ENCODE measurements at places on chromosomes 3 and 15.

DNA sequence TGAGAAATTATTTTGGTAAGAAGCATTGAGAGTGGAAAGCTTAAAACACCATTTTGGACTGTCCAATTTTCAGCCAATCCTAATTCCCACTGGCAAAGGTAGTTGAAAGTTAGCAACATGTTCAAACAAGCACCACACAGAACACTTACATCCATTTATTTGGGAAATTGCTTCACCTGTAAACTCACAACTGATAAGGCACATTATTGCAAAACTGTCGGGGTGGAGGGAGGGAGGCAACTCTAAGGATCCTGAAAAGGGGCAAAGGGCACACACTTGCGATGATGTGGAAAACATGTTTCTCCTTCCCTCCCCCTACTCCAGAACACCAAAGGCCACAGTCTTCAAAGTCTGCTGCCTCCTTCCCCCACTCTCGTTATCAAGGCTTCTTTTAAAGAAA lies 9.4 kb downstream of the TMEM41A start:
- DNase-seq = no peak

- no peak for DNase-seq
These were observed 75.0 kb downstream of the COL8A1 start for GRCh38 chr3:99713440-99713839.

- DNase-seq = no peak
These were observed 511.1 kb downstream of the OTOL1 start for GRCh38 chr3:162007722-162008121.

GRCh38 chr15:45106002-45106790 lies 7.8 kb downstream of the DUOX2 start:
- DNase-seq = no peak

DNA sequence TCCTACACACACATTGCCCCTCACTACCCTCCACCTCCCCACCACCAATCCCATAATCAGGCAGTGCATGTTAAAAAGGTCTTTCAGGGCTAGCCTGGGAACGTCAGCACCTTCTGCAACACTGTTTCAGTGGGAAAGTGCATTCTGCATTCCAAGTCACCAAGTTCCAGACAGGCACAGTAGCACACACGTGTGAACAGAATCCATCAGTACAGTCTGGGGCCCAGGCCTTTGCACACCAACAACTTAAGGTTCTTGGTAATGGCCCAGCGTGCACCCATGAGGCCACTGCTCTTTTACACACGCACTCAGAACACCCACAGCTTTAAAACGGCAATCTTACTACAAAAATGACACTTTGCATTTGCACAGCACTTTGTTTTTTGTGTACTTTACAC lies 1.2 kb downstream of the ANXA2 start:
- DNase-seq = no peak

GRCh38 chr15:93706495-93707292 lies 524.7 kb upstream of the MCTP2 start:
- no peak for DNase-seq

GRCh38 chr3:169754711-169755110 lies 10.1 kb downstream of the TERC start:
- DNase-seq = no peak

DNA sequence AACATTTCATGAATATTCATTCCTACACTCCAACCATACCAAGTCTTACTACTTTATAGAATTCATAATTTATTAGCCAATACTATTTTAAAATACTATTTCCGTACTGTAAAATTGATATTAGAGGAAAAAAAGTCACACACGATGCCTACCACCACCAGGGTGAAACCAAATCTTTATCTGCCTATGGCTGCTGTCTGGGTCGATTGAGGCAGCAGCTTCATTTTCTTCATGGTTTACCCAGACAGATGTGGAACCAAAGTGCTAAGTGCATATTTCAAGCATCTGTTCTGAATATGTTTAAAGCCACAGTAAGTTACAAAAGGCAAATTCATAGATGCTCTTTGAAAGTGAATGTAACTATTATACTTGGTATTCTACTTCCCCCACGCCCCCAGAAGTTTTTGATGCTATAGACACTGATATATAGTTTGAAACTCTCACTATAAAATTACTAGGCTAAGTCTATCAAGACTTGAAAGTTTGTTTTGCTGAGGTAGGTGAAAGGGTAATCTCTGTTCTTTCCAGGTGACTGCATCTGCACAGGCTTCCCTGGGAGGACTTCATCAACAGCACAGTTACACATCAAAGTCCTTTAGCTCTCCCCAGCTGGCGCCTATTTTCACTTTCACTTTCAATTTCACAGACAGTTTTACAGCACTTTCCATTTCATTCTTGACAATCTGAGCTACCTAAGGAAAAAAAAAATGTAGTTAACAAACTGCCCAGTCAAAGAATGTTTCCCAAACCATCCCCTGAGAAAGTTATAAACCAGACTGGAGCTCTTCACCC lies 113.9 kb downstream of the POLQ start:
- DNase-seq = peak; percentile 64

GRCh38 chr3:157360044-157360443 lies 76.6 kb upstream of the PTX3 start:
- DNase-seq = no peak

- DNase-seq = peak; percentile 66
These were observed 21.2 kb downstream of the UBE2Q2 start for GRCh38 chr15:75864213-75865059.

GRCh38 chr3:114879059-114880031 lies 267.7 kb downstream of the ZBTB20 start:
- DNase-seq = no peak

DNA sequence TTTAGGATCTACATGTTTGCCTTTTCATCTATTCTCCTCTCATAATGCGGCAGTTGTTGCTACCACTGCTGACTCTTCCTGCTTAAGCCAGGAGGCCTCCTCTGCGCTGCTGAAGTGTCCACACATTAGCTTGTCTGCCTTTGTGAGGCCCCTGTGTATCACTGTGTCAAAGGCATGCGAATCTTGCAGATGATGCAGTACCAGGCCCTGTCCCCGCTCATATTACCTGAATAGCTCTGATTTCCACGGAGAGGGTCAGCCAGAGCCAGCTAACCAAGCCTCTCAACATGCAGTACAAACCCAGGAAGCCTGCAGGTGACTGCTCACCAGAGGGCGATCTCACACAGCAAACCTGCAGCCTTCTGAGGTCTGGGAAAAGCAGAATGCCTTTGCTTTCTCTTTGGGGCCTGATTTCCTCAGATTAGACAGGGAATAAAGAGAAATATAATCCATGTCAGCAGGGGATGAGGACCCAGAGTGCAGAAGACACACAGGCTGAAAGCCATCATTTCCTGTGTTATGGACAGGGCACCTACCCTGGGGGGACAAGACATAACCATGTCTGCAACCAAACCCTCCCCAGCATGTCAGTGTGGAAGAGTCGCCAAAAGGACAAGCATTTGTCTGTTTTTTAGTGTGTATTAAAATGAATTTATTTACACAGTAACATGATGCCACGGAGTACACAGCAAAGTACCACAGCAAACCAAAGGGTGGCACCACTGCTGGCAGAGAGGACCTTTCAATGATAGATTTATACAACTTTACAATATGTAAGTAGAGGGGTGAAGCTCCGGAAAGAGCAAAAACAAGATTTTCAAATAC lies 36.8 kb upstream of the TSPAN3 start:
- peak; percentile 60 for DNase-seq

DNA sequence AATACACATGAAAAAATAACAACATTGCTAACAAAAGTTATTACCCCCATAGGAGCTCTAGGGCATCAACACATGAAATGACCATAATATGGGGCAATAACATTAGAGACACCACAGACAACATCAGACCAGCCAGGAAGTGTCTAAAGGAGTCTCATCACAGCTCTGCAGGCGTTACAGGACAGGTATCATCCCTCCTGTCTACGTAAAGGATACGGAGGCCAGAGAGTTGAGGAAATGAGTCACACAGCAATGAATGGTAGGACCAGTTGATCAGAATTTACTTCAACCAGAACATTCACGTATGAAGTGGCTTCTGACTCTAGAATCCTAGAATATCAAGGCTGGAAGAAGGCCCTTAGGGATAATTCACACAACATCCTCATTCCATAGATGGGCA lies 1.8 kb downstream of the NME9 start:
- DNase-seq = no peak

GRCh38 chr3:106204160-106204868 lies 335.5 kb upstream of the CBLB start:
- DNase-seq = no peak

GRCh38 chr15:64697911-64698369 lies 77.4 kb downstream of the RBPMS2 start:
- no peak for DNase-seq

GRCh38 chr3:120688121-120688520 lies 6.1 kb upstream of the HGD start:
- no peak for DNase-seq

All from erythroblast (primary cell).